Smooth muscle cell of trachea (primary cell): ENCODE measurements at places on chromosomes 1 and 21. TPM values are rescaled to one million over a fixed set of nuclear protein-coding genes. Genes with fewer than 3 reads are reported as not detected.

BSND gene
- not detected in 2 replicates for total RNA-seq

COX20 gene
- 8.8 and 40.3 TPM in 2 replicates for total RNA-seq

LSS gene
- 233 and 321 TPM in 2 replicates for total RNA-seq

DMBX1 gene
- not detected in 2 replicates for total RNA-seq

TRIM67 gene
- total RNA-seq, result under 0.01 TPM in 1 of 2 replicates, not detected in the other

TENT5C gene
- total RNA-seq, result 2.6 and 6.0 TPM in 2 replicates

ANGPTL7 gene
- 1.7 and 7.9 TPM in 2 replicates for total RNA-seq

TAGLN2 gene
- total RNA-seq, result 318 and 504 TPM in 2 replicates

MSH4 gene
- total RNA-seq, result under 0.01 and 0.33 TPM in 2 replicates

PTPRU gene
- 14.4 and 42.5 TPM in 2 replicates for total RNA-seq

DESI2 gene
- total RNA-seq, result 38.2 and 49.2 TPM in 2 replicates

TMEM51 gene
- total RNA-seq, result 7.1 and 8.3 TPM in 2 replicates

HCN3 gene
- 0.87 and 0.99 TPM in 2 replicates for total RNA-seq

RNU1-1 gene
- total RNA-seq, result under 0.01 TPM in 2 replicates

CCDC30 gene
- total RNA-seq, result 0.99 and 2.3 TPM in 2 replicates

AADACL3 gene
- not detected in 2 replicates for total RNA-seq

SPATA21 gene
- total RNA-seq, result 0.17 TPM in 1 of 2 replicates, not detected in the other

TMEM54 gene
- total RNA-seq, result 36.7 and 59.0 TPM in 2 replicates

SLC27A3 gene
- 18.0 and 35.6 TPM in 2 replicates for total RNA-seq

DISC1 gene
- 3.0 and 3.5 TPM in 2 replicates for total RNA-seq

FALEC gene
- 1.5 TPM in 1 of 2 replicates, not detected in the other for total RNA-seq

URB1 gene
- total RNA-seq, result 17.5 and 25.5 TPM in 2 replicates

OR2T2 gene
- total RNA-seq, result not detected in 2 replicates

PLEKHA6 gene
- total RNA-seq, result 2.3 and 7.4 TPM in 2 replicates

KCNK2 gene
- total RNA-seq, result 4.1 and 5.2 TPM in 2 replicates

TCHH gene
- under 0.01 TPM in 1 of 2 replicates, not detected in the other for total RNA-seq

PIGV gene
- 16.9 and 26.0 TPM in 2 replicates for total RNA-seq

BCAR3 gene
- 25.5 and 28.4 TPM in 2 replicates for total RNA-seq

LCE1B gene
- total RNA-seq, result not detected in 2 replicates

LCA5L gene
- 0.66 and 0.87 TPM in 2 replicates for total RNA-seq

FAM163A gene
- total RNA-seq, result not detected in 2 replicates

MASP2 gene
- under 0.01 TPM in 1 of 2 replicates, not detected in the other for total RNA-seq

PGBD5 gene
- total RNA-seq, result 1.7 TPM in 1 of 2 replicates, not detected in the other

ZNF692 gene
- total RNA-seq, result 15.3 and 18.4 TPM in 2 replicates

LYPD8 gene
- total RNA-seq, result not detected in 2 replicates

AQP10 gene
- total RNA-seq, result under 0.01 TPM in 1 of 2 replicates, not detected in the other

SYPL2 gene
- total RNA-seq, result 0.29 and 1.2 TPM in 2 replicates

LGR6 gene
- not detected in 2 replicates for total RNA-seq

NEK7 gene
- 66.5 and 81.2 TPM in 2 replicates for total RNA-seq

GCSAML gene
- not detected in 2 replicates for total RNA-seq

FNDC10 gene
- total RNA-seq, result 1.6 and 4.1 TPM in 2 replicates

USP48 gene
- total RNA-seq, result 38.2 and 57.3 TPM in 2 replicates

GBP1 gene
- total RNA-seq, result 25.5 and 38.5 TPM in 2 replicates

BCAN gene
- not detected in 2 replicates for total RNA-seq

A3GALT2 gene
- total RNA-seq, result 0.44 TPM in 1 of 2 replicates, not detected in the other

SRGAP2 gene
- total RNA-seq, result 58.5 and 77.7 TPM in 2 replicates

KRTAP22-1 gene
- not detected in 2 replicates for total RNA-seq

DNAI4 gene
- 5.4 and 7.8 TPM in 2 replicates for total RNA-seq

KCNT2 gene
- 2.3 and 2.5 TPM in 2 replicates for total RNA-seq

SH3BGR gene
- 2.2 and 2.8 TPM in 2 replicates for total RNA-seq

SAMSN1 gene
- total RNA-seq, result 0.15 and 0.17 TPM in 2 replicates

LDLRAD1 gene
- not detected in 2 replicates for total RNA-seq

SHISA4 gene
- total RNA-seq, result 15.3 and 37.4 TPM in 2 replicates

FHAD1 gene
- 0.33 and 0.44 TPM in 2 replicates for total RNA-seq
